ENCODE measurements at places on chromosomes 16 and 17.

DNA sequence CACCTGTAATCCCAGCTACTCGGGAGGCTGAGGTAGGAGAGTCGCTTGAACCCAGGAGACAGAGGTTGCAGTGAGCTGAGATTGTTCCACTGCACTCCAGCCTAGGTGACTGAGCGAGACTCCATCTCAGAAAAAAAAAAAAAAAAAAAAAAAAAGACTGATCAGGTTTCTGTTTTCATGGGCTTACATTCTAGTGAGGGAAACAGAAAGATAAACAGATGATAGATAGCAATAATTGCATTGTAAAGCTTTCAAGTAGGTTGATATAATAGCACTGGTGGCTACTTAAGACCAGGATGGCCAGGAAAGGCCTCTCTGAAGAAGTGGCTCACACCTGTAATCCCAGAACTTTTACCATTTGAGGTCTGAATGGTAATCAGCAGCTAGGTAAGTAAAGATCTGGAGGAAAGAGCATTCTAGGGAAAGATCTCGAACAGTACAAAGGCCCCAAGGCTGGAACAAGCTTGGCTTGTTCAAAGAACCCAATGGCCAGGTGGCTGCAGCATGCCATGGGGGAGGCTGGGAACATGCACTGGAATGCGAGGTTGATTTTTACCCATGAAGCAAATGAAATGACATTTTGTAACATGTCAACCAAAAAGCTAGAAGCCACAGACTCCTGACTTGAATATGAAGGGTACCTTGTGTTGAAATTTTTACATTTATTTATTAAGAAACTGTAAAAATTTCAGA lies 108.3 kb upstream of the DHX40 start:
- DNase-seq, result no peak

GRCh38 chr17:56030009-56030624 lies 123.2 kb upstream of the ANKFN1 start:
- no peak for DNase-seq

DNA sequence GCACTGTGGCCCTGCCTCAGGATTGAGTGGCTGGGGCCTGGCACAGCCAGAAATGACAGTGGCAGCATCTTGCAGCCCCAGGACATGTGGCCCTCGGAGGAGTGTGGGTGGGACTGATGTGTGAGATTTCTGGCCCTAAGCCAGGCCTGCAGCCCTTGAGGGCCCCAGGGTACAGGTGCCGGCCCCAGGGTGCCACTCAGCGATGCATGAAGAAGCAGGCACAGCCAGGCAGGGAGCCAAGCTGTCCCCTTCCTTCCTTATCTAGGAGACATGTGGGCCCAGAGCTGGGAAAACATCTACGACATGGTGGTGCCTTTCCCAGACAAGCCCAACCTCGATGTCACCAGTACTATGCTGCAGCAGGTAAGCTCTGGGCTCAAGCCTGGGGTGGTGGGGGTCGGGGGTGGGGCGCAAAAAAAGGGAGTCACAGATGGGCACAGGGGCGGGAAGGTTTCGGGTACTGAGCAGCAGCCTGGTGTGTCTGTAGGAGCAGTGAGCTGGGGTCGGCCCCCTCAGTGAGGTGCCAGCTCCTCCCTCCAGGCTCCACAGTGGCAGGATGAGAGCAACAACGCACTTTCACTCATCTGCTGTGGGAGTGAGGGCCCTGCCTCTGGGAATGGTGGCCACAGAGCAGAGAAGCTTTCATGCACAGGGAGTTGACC lies 4.1 kb downstream of the ACE start:
- no peak for DNase-seq

DNA sequence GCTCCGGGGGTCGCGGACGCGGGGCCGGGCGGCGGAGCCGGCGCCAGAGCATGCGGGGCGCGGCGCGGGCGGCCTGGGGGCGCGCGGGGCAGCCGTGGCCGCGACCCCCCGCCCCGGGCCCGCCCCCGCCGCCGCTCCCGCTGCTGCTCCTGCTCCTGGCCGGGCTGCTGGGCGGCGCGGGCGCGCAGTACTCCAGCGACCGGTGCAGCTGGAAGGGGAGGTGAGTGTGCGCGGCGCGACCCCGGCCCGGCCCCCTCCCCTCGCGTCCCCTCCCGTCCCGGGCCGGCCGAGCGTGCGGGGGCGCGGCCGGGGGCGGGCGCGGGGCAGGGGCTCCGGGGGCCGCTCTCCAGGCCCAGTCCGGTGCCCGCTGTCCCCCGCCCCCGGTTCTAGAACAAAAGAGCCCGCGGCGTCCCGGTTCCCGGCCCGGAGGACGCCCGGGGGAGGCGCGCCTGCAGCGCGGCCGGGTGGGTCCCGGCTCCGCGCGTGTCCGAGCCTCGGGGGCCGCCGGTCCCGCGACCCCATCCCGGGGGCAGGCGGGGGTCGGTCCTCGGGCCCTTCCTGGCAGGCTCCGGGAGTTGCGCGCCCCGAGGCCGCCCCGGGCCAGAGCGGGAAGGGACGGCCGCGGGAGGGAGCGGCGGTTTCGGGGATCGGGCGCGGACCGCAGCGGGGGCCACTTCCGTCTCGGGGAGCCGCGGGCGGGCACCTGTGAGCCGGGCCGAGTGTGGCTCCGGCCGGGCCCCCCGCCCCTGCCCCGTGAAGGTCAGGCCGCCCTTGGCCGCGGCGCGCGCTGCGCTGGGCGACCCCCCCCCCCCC lies 563 bp downstream of the METRNL start:
- no peak for DNase-seq

DNA sequence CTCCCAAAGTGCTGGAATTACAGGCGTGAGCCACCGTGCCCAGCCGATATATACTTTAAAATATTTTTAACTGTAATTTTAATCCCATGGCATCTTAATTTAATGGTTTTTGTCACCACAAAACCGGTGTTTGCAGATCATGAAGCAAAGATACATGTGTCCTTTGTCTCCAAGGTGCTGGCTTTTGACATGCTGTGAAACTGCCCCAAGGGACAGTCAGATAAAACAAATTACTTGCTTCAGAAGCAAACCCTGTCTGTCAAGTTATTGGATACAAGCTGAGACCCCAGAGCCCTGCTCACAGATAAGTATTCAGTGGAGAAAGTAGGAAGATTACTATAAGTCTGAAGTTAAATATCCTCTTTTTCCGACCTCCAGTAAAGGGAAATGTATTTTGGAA lies 39.8 kb downstream of the ARL4D start:
- no peak for DNase-seq

DNA sequence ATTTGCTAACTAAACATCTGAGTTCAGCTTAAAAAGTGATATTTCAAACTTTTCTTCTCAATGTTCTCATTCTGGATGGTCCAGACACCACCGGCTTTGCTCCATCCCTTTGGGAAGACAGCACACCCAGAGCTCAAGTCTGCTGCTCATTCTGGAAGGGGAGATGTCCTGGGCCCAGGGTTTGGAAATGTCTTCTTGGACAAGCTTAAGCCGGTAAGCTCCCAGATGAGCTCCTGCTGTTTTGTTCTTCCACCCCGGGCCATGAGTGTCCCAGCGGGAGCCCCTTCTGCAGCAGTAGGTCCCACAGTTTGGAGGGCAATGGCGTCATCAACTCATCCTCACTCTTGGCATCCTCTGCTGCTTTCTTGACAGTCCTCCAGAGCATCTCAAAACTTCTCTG lies 105.2 kb downstream of the TMEM100 start:
- no peak for DNase-seq

DNA sequence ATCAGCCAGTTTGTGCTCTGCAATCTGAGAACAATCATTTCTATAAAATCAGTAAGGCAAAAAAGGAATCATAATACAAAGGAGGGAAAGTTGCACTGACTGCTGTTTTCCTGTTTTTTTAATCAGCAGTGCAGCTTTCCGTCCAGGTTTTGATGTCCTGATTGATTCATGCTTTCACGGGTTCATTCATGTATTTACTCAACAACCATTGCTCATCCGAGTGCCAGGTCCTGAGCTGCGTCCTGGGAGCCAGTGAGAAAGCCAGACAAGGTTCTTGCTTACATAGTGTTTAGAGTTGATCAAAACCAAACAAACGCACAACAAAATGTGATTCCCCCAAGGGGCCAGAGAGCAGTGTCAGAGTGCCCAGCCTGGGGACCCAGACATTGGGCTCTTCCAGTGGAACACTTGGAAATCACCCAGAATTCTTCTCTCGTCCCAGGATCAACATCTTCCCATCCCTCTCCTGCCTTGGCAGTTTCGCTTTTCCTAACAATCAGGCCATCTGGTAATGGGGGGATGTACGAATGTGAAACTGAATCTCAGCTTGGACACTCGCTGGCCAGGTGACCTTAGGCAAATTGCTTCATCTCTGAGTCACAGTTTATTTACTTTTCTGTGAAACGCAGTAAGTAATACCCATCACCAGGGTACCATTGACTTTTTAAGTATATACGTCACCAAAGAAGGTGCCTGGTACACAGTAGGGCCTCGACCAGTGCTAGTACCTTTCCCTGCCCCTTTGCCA lies 13.3 kb upstream of the C1QL1 start:
- no peak for DNase-seq

- DNase-seq, result no peak
Observed at GRCh38 chr16:11218604-11218962, 37.4 kb downstream of the SOCS1 start.

- peak; percentile 54 for DNase-seq
Observed at GRCh38 chr17:4947411-4948165, 742 bp downstream of the PFN1 start.

DNA sequence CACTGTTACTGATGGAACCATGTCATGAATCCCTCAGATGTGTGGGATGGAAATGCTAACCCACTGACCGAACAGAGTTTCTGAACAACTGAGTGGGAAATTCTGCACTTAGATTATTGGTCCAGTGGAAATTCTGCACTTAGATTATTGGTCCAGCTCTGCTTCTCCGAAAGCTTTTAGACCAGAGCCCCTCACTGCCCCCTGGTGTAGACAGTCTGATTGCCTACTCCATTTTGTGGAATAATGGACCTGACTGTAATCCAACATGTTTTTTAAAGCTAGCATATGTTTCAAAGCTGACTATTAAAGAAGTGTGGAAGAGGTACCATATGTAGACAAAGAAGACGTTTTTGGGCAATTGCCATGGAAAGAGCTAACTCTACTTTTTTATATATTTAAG lies 50.3 kb upstream of the TBX2 start:
- no peak for DNase-seq

Data from CD4-positive, alpha-beta T cell treated with Interleukin-4 for 1 hour (primary cell).